Vein endothelial cell (primary cell): ENCODE measurements at places on chromosomes 16 and 17. TPM values are rescaled to one million over a fixed set of nuclear protein-coding genes. Genes with fewer than 3 reads are reported as not detected.

Gene PLD6
- total RNA-seq, result 3.0 and 3.3 TPM in 2 replicates

Gene SPHK1
- total RNA-seq, result 138 and 156 TPM in 2 replicates

Gene TP53TG3C
- not detected in 2 replicates for total RNA-seq

Gene RAB37
- 0.33 and 0.67 TPM in 2 replicates for total RNA-seq
